ENCODE measurements at places on chromosomes 2 and 18.

DNA sequence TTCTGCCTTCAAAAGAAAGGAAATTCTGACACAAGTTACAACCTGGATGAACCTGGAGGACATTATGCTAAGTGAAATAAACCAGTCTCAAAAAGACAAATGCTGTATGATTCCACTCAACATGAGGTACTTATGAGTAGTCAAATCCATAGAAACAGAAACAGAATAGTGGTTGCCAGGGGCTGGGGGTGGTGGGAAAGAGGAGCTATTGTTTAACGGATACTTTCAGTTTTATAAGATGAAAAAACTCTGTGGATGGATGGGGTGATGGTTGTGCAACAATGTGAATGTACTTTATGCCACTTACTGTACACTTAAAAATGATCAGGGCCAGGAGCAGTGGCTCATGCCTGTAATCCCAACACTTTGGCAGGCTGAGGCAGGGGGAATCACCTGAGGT, 15.4 kb downstream of the SLC35F5 start:
- no peak for DNase-seq

GRCh38 chr2:109435901-109436598, 177.7 kb downstream of the SEPTIN10 start:
- DNase-seq: peak; percentile 62

DNA sequence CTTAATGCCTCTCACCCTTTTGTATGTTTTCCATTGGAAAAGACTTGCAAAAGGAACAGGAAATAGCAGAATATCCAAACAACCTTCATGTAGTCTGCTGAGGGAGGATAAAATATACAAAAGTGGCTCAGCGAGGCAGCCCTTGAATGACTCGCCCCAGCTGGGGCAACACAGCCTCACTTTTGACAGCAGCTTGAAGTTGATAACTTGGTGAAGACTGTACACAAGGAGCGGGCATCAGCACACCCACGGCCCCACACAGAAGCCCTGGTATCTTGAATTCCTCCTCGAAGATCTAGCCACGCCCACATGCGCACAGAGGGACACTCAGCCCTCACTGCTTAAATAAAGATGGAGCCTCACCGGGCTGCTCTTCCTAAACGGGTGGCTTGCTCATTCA, 161.0 kb downstream of the IRS1 start:
- DNase-seq: no peak

- no peak for DNase-seq
Measured at GRCh38 chr2:218659988-218660358, 490 bp downstream of the BCS1L start.

DNA sequence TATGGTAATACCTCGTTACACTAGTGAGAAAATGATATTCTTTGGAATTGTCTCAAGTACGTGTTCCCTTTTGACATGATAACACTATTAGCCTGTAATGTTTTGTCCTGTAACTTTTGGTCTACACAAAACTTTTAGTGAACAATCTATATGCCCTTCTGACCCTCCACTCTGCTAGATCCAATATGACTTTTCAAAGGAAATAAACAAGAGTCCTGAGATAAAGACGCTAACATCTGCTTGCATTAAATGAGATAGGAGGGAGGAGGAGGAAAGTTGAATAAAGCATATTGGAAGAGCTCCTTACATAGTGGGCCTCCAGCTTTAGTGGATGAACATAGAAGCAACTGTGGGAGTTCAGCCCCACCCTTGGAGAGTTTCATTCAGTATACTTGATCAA, 83.3 kb upstream of the CAVIN2 start:
- DNase-seq: no peak

GRCh38 chr2:53509831-53510388, 257.7 kb upstream of the CHAC2 start:
- no peak for DNase-seq

DNA sequence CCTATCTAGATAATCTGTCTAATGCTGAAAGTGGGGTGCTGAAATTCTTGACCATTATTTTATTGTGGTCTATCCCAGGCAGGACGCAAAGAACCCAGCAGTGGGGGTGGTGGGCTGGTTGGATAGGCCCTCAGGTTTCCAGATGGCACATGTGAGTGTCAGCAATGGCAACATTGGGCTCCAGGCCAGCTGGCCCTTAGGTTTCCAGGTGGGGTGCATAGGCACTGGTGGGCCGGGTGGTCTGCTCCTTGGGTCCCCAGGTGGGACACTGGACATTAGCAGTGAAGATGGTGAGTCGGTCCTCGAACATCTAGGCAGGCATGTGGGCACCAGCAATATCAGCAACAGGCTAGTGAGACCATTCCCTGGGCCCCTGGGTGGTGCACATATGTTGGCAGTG, 680.3 kb upstream of the ACVR2A start:
- no peak for DNase-seq

DNA sequence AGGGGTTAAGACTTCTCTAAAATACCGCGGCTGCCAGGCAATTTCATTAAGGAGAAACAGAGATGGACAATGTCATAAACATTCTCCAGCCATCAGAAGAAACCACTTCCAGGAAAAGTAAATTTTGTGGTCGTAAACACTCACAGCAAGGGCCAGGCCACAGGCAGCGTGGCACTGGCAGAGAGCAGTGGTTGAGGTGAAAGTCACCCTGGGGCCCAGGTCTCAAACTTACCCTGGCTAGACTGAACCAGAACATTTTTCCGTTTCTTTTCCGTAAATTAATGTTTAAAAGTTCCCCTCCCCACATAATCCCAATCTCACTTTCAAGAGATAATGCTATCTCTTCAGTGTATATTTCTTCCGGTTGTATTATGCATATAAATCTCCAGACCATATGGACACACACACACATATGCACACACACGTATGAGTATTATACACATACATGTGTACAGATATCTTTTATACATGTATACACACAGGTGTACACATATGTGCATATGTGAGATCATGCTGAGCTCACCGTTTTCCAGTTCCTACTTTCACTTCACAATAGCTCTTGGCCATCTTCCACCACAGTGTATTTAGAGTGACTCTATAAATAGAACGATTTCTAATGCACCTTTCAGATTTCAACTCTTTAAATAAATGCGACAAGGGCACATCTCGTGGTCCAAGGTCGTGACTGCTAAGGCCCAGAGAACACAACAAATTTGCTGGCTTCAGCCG, 90.1 kb downstream of the MALT1 start:
- no peak for DNase-seq

GRCh38 chr2:134711692-134712091, 7.1 kb downstream of the TMEM163 start:
- no peak for DNase-seq

DNA sequence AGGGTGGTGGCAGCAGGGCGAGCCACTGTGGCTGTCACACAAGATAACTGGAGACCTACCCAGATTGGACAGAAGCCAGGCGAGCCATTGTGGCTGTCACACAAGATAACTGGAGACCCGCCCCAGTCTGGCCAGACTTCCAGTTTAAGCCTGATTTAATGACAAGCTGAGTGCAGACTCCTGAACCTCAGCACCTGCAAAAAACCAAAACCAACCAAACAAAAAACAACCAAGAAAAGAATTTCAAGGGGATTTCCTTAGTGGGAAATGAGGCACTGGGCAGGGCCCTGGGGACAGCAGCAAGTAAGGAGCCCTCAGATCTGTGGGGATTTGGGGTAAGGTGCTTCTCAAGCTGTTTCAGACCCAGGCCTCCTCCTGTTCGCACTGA, 95.2 kb upstream of the BOD1L2 start:
- no peak for DNase-seq

DNA sequence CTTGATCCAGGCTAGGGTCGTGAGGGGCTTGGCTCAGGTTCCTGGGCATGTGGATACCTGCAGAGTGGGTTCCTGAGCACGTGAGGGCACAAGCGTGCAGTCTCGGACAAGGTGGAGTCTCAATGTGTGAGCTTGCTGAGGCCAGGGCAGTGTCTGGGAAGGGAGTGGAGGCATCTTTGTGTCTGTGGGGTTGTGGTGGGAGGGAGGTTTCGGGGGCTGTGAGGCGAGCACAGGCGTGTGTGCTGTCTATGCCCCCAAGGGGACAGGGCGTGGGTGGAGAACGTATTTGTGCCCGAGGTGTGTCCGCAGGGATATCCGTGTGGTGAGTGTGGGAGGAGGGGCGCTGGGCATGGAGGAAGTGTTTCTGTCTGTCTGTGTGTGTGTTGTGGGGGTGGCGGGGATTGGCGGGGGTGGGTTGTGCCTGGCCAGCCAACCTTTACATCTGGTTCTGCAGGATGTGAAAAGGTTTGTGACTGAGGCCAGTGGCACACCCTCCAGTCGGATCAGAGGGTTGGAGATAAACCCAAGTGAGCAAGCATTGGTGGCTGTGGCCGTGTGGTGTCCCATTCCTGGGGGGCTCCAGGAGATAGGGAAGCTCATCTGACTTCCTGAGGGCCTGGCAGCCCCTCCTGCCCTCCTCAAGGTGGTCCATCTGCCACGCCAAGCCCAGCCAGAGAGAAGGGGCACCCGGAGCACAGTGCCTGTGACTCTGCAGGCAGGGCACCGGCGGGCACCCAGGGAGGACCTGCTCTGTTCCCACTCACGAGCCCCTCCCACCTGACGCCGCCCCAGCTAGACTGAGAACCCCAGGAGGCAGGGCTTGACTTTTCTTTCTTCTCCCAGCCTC, 57.1 kb downstream of the ZFP36L2 start:
- no peak for DNase-seq

- no peak for DNase-seq
Measured at GRCh38 chr2:109166811-109167210, 37.8 kb downstream of the SH3RF3 start.

DNA sequence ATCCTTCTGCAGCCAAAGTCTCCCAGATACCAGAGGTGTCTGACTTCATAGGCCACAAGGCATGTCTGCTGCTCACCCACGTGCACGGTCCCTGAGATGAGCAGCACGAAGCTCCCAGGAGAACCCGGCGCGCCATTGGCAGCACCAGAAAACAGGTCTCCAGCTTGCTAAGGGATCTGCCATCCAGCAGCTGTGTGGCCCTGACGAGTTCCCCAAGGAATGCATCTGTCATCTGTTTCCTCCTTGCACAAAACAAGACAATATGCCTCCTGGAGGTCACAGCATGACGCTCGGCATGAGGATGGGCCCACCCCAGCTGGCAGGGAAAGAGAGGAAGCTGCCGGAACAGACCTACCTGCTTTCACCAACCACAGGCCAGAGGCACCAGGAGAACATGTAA, 29.2 kb downstream of the HS6ST1 start:
- no peak for DNase-seq

DNA sequence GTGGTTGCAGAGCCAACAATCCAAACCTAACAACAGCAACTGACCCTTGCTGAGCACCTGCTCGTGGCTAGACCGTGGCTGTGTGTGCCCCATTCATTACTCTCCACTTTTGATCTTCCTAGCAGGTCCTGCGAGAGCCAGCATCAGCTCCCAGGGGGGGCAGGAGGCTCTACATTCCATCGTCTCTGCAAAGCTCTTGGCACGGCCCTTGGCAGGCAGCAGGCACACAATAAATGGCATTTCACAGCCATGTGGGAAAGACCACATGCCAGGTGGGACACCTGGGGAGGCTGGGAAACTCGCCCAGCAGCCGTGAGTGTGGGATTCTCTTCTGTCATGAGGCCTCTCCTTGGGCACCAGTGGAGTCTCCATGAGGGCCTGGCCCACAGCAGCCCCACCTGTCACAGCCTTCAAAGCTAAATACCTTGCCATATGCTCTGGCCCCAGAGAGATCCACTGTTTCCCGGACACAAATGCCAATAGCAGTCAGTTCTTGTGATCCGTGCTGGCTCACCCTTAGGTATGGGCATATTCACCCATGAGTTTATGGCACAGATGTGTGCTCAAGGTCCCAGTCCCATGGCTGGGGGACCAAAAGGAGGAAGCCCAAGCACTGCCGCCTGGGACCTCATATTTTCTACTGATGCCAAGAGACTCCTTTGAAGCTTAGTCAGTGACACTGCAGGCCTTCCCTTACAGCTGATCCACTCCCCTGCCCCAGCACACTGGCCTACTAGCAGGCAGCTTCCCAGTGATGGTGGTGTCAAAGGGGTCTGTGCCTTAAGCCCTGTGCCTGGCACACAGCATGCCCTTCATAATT, 6.8 kb upstream of the TEX51 start:
- DNase-seq: no peak

- no peak for DNase-seq
Measured at GRCh38 chr2:236592821-236593220, 23.2 kb downstream of the ACKR3 start.

DNA sequence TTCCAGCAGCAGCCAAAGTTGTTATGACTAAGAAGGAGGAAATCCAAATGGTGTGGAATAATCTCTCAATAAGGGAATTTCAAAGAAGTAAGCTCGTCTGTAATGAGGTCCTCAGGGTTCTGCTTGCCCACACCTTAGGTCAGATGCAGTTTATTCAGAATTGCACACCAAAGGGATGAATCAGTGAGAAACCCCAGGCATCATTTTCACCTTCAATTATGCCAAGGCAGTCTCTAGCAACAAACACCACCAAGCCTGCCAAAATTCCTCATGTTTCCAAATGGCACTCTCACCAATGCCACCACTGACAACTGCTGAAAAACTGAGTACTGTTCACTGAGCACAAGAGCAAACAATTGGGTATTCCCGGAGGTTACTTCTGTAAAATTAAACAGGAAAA, 43.6 kb downstream of the KCNG3 start:
- no peak for DNase-seq

DNA sequence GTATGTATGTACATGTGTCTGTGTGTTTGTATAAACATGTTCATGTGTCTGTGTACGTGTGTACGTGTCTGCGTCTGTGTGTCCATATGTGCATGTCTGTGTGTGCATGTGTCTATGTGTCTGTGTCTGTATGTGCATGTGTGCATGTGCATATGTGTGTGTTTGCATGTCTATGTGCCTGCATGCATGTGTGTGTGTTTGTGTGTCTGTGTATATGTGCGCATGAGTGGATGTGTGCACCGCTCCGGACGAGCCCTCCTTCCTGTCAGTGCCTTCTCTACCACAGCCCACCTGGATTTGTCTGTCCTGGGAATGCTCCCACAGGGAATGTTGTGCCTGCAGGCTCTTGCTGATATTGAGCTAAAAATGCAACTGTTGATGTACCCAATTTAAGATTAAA, 113.3 kb upstream of the EPC2 start:
- DNase-seq: no peak

GRCh38 chr2:96788442-96789244, 27.4 kb upstream of the CNNM3 start:
- no peak for DNase-seq

- no peak for DNase-seq
Measured at GRCh38 chr2:85913884-85914881, 25.4 kb upstream of the ST3GAL5 start.

DNA sequence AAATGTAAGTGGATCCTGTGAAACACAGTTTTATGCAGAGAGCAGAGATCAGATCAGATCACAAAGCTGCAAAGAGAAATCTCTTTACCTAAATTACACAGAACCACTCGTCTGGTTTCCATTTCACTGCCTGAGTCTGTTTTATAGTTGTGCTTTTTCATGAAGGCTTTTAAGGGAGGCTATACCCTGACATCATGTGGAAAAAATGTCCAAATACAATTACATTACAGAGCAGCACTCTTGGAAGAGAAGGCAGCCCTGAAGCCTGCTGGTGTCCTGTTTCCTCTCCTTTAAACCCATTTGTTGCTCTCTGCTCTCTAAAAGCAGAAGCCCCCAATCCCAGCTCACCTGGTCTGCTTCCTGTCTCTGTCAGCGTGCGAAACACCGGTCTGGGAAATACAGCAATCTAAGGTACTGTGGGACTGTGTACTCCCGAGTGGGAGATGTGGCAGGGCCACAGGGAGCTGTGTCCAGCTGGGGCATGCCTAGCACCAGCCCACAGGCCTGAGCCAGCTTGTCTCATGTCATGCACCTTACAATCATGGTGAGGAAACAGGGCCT, 24.8 kb upstream of the ZFP36L2 start:
- DNase-seq: no peak

- DNase-seq: no peak
Measured at GRCh38 chr2:191537921-191538320, 140.0 kb upstream of the NABP1 start.

- DNase-seq: no peak
Measured at GRCh38 chr2:181553244-181553643, 96.1 kb downstream of the ITGA4 start.

Measured in smooth muscle cell of the brain vasculature (primary cell).